ENCODE measurements at places on chromosomes 16 and 17.

DNA sequence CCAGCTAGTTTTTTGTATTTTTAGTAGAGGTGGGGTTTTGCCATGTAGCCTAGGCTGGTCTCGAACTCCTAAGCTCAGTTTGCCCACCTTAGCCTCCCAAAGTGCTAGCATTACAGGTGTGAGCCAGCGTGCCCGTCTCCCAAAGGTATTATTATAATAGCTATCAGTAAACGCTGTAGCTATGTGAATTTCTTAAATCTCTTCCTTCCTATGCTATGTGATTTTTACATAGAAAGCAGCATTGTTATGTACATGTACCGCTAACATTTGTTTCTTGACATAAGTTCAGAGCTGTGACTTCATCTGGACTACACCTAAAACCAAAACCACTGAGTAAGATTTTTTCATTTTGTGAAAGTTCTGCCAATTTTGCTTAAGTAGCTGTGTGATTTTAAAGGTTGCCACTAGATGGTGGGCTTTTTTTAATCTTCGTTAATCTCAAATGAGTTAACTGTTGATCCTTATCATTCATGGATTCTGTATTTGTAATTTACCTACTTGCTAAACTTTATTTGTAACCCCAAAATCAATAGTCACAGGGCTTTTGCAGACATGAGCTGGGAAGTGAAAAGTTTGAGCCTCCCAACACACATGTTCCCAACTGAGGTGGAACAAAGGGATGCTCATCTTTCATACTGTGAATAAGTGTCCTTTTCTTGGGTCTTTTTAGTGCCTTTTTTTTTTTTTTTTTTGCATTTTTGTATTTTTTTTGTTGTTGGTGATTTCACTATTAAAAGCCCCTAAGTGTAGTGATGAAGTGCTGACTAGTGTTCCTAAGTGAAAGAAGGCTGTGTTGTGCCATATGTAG, 21.9 kb downstream of the PRKAR1A start:
- DNase-seq = no peak

- no peak for DNase-seq
These were observed 46.6 kb upstream of the TANC2 start for GRCh38 chr17:62919388-62919787.

DNA sequence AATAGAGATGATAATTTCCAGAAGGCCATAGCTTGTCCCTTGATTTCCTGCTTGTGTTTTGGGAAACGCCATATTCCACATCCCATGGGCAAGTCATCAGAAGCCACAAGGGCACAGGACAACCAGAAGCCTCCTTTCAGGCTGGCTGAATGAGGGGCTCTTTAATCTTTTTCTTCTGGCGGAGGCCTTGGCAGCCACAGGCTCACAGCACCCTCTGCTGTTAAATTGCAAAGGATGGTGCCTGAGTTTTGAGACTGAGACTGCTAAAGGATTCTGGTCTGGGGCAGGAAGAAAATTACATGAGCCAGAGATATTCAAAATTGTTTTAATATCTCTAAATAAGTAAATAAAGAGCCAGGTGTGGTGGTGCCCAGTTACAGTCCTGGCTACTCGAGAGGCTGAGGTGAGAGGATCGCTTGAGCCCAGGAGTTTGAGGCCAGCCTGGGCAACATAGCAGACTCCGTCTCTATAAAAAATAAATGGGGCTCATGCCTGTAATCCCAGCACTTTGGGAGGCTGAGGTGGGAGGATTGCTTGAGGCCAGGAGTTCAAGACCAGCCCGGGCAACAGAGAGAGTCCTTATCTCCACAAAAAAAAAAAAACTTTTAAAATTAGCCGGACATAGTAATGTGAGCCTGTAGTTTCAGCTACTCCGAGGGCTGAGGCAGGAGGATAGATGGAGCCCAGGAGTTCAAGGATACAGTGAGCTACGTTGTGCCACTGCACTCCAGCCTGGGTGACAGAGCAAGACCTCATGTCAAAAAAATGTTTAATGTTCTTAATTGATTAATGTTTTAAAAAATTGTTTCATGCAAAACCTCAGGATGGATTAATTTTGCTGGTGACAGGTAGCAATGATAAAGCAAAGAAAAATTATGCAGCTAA, 26.3 kb downstream of the AARSD1 start:
- DNase-seq = peak; percentile 79

DNA sequence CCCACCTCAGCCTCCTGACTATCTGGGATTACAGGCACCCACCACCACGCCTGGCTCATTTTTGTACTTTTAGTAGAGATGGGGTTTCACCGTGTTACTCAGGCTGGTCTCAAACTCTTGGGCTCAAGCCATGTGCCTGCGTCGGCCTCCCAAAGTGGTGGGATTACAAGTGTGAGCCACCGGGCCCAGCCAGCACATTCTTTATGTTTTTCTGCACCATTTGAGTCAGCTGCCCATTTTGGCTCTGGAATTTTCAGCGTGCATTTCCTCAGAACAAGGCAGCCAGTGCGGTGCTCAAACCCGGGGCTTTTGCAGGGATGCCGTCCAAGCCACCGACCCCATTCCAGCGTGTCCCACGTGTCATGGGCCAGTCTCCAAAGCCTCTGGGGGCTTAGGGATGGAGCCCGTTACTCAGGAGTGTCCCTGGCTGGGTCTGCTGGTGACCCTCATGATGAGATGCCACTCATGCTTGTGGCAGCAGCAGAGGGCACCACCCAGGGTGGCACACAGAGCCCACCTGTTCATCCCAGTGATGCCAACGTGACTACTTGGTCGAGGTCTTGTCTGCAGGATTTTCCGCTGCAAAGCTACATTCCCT, 3.7 kb upstream of the RAB40C start:
- no peak for DNase-seq

GRCh38 chr16:84198401-84198800, 7.4 kb downstream of the ADAD2 start:
- DNase-seq = no peak

GRCh38 chr16:65895906-65896305, 470.6 kb upstream of the CDH5 start:
- no peak for DNase-seq

GRCh38 chr17:72853440-72854415, 238.8 kb downstream of the SLC39A11 start:
- no peak for DNase-seq

DNA sequence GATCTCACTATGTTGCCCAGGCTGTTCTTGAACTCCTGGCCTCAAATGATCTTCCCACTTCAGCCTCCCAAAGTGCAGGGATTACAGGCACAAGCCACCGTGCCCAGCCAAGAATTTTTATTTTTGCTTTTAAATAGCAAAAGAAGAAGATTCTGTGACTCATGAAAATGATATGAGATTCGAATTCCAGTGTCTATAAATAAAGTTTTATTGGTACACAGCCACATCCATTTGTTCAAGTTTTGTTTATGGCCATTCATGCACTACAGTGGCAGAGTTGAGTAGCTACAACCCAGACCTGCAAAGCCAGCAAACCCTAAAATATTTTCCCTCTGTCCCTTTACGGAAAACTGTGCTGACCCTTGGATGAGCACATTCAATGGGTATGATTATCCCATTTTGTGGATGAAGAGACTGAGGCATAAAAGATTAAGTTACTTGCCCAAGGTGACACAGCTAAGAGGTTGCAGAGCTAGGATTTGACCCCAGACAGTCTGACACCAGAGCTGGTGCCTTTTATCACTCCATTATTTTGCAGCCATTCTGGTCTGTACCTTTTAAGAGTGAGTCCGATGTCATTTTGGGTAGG, 34.2 kb downstream of the SCNN1G start:
- DNase-seq = no peak

DNA sequence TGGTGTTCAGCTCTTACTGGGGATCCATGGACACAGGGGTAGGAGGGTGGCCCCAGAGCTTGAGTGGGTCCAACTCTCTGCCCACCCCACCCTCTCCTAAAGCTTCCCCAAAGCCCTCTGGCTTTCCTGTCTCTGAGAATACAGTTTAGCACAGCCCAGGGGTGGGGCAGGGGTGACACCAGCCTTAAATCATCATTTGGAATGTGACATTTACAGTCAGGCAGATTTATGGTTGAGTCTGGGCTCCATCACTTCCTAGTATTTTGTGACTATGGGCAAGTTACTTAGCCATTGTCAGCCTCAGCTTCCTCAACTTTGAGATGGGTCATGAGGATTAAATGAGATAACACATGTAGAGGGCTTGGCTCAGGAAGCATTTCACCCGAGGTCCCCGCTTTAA, 193.1 kb upstream of the IRX6 start:
- no peak for DNase-seq

DNA sequence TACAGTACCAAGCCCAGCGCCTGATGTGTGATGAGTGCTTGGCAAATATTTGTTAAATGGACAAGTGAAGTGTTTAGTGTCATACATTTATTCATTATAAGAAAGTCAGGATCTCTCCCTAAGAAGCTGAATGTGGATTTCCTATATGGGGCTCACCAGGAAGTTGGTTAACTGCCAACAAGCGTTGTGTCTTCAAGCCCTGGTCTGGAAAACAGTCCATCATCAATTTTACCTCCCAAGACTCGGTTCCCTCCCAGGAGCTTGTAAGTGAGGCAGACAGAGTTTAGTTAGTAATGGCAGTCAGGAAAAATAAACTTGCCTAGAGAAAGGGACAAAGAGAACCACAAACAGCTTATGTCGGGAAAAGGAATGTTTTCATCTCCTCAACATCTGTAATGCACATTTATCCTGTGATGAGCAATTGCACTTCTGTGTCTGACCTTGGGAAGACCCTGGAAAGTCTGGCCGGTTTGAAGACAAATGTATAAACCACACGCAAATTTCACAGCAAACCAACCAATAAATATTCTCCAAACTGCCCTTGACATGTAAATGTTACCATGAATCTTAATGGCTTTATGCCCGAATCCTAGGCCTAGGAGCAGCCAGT, 28.3 kb downstream of the C16orf95 start:
- no peak for DNase-seq

DNA sequence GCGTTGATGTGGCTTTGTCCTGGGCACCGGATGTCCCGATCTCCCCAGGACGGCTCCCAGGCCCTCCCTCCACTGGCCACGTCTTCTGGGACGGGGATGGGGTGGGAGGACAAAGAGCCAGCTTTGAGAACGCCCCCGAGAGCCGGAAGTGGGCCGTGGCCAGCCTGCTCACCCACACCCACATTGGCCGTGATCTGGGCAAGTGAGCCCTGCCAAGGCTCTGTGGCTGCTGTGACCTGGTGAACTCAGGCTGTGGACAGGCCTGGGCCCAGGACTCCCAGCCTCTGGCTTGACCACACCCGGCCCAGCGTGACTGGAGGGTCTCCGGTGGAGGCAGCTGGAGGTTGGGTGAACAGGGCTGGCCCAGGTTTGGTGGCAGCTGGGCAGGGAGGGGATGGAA, 3.3 kb downstream of the CDH15 start:
- no peak for DNase-seq

- DNase-seq = no peak
These were observed 4.5 kb downstream of the ARHGDIA start for GRCh38 chr17:81866440-81867169.

- no peak for DNase-seq
These were observed 9.6 kb upstream of the APRT start for GRCh38 chr16:88821168-88821850.

DNA sequence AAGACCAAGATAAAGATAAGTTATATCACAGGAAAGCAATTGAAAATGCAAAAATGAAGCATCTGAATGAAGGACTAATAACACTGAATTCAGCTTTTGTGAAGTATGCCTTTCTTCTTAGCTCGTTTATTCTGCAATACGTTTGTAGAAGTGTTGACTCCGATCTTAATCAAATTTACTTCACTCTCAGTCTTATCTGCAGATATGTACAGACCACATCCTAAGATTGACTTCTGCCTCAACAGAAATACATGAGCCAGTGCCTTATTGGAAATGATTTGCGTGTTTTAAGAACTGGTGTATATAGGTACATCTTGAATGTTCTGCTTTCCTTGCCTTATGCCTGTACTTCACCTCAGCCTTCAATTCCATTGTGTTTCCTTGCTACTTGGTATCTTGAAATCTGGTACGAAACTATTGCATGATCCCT, 1.3 kb downstream of the ATF7IP2 start:
- DNase-seq = no peak

GRCh38 chr16:79081297-79082066, 519.1 kb downstream of the MAF start:
- no peak for DNase-seq

GRCh38 chr17:42678951-42679491, 2.2 kb upstream of the PLEKHH3 start:
- peak; percentile 74 for DNase-seq

- DNase-seq = no peak
These were observed 62.7 kb downstream of the C16orf82 start for GRCh38 chr16:27129401-27129800.

- no peak for DNase-seq
These were observed 40.5 kb upstream of the CDRT4 start for GRCh38 chr17:15507896-15508295.

DNA sequence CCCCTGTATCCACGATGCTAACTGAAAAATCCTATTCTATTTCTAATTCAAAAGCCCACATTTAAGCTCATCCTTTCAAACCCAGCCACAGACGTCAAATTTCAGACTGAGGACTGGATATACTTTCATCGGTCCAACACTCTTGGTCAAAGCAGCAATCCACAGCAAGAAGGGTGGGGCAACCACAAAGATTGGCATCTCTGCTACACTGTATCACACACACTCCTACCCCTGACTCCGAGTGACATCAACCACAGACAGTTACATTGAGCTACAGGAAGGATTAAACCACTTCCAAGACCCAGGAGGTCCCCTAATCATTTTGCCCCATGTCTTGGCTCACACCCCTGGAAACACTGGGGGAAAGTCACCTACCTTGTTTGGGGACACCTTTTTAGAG, 61.3 kb downstream of the GRIN2A start:
- no peak for DNase-seq

- DNase-seq = no peak
These were observed 8.8 kb upstream of the TMEM238L start for GRCh38 chr17:10812674-10813073.

GRCh38 chr17:67528751-67529436, 151.8 kb downstream of the PITPNC1 start:
- DNase-seq = peak; percentile 93

GRCh38 chr16:81730090-81731051, 48.7 kb upstream of the PLCG2 start:
- DNase-seq = peak; percentile 89

- no peak for DNase-seq
These were observed 97.3 kb upstream of the CHMP6 start for GRCh38 chr17:80894439-80894721.

DNA sequence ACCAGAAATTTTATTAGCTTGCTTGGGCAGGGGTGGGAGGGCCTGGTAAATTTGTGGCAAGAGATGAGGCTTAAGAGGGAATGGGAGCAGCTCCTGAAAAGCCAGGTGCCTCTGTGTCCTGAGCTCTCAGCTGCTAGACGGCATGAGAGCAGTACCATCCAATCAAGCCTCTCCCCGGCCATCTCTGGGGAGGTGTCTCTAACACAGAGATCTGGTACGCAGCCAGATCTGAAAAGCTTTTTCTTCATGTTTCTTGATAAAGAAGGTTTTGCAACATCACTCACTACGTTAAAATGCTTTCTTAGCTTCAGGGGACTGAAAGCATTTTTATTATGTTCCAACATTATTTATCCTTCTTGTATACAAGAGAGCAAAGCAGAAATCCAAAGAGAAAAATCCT, 488.2 kb downstream of the RBFOX1 start:
- no peak for DNase-seq
